Stimulated activated CD8-positive, alpha-beta memory T cell treated with anti-CD3 and anti-CD28 coated beads, Interleukin-4, amount 100 ng/mL, for 1 hour (primary cell): ENCODE measurements at places on chromosomes 12 and 14.

DNA sequence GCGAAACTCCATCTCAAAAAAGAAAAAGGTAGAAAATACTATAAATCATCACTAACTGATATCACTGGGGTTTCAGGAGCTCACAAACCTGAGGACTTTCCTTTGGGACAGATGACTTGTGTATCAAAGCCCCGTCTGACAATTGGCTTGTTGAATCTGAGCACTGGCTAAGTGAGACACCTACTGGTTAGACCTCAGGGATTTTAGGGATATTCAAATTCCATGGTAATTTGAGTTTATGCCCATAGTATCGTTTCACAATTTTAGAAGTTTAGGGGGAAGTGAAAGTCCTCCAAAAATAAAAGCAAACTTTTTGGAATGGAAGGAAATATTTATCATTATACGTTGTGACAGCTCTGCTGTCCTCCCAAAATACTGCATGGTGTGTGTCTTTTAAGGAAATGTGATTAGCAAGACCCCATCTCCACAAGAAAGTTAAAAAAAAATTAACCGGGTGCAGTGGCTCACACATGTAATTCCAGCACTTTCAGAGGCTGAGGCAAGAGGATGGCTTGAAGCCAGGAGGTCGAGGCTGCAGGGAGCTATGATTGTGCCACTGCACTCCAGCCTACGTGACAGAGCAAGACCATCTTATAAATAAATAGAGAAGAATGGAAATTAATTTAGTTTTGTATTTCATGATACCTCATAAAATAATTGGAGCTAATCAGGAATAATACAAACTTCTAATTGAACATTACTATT, 49.2 kb downstream of the FBXL14 start:
- DNase-seq: no peak

DNA sequence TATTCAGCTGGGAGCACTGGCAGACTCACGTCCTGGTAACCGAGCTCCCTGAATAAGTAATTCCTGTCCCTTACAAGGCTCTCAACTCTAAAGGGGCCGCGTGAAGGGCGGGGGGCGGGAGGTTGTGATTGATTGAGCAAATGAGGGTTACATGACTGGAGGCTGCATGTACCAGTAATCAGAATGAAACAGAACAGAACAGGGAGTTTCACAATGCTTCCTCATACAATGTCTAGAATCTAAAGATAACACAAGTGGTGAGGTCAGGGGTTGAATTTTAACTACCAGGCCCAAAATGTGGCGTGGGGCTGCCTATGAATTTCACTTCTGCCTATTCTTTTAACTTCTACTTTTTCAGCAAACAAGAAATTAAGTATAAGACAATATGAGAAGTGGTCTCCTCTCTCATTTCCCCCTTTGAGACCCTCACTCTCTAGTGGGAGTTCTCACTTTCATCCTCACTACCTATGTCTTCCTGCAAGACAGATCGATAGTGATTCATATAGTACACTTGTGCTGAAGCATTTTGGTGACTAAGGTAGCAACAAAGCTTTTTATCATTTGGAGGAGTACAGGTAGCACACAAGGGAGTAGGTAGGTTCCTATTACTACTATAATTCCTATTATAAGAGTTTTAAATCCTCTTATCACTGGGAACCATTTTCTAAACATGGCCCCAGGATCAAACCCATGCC, 239.8 kb downstream of the KTN1 start:
- no peak for DNase-seq

GRCh38 chr12:57483466-57483865, 3.8 kb upstream of the ARHGAP9 start:
- no peak for DNase-seq

- no peak for DNase-seq
Observed at GRCh38 chr12:71556875-71557274, 106.8 kb downstream of the ZFC3H1 start.

DNA sequence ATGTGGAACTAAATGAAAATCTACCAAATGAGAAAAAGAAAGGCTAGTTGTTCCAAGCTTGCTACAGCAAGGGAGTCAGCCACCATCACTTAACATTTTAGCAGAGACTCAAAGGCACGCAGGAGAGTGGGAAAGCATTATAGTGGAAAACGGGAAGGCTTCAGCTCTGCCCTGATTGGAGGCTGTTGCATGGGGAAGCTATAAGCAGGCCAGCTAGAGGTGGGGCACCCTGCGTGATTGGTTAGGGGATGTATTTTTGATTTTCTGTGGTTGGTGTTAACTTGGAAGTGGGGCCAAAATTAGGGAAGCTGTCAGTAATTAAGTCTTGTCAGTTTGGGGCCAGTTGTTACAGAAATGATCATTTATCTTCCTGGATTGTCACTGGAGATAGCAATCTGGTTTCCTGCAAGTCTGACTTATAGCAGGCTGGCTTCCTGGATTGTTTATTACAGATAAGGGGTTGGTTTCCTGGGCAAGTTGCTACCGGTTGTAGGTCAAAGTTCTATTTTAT, 93.9 kb downstream of the FAR2 start:
- no peak for DNase-seq

- DNase-seq: no peak
Observed at GRCh38 chr14:104680806-104681688, 8.4 kb upstream of the INF2 start.

GRCh38 chr14:56608689-56609088, 29.1 kb downstream of the TMEM260 start:
- DNase-seq: no peak

- no peak for DNase-seq
Observed at GRCh38 chr14:50529288-50530179, 2.8 kb downstream of the MAP4K5 start.

GRCh38 chr12:119072440-119072839, 91.1 kb downstream of the SRRM4 start:
- DNase-seq: no peak
